ENCODE measurements at places on chromosomes 13 and 19. TPM values are rescaled to one million over a fixed set of nuclear protein-coding genes. Genes with fewer than 3 reads are reported as not detected.

GRCh38 chr19:12521996-12522395, 29.3 kb downstream of the ZNF564 start:
- no peak for DNase-seq

Gene C19orf73
- 2.4 TPM for total RNA-seq

GRCh38 chr19:29574510-29574909, 31.6 kb upstream of the POP4 start:
- DNase-seq: no peak

Gene ZNF93
- total RNA-seq: 11.4 TPM

- DNase-seq: no peak
These were observed 1702.2 kb downstream of the EFNB2 start for GRCh38 chr13:104833221-104833620.

Measured in ureter (tissue), 1 donor.